GM23338 (cell line): ENCODE measurements at places on chromosomes 2 and 18.
A peak's percentile ranks its signal among the peaks of the same experiment; 100 is the strongest.

DNA sequence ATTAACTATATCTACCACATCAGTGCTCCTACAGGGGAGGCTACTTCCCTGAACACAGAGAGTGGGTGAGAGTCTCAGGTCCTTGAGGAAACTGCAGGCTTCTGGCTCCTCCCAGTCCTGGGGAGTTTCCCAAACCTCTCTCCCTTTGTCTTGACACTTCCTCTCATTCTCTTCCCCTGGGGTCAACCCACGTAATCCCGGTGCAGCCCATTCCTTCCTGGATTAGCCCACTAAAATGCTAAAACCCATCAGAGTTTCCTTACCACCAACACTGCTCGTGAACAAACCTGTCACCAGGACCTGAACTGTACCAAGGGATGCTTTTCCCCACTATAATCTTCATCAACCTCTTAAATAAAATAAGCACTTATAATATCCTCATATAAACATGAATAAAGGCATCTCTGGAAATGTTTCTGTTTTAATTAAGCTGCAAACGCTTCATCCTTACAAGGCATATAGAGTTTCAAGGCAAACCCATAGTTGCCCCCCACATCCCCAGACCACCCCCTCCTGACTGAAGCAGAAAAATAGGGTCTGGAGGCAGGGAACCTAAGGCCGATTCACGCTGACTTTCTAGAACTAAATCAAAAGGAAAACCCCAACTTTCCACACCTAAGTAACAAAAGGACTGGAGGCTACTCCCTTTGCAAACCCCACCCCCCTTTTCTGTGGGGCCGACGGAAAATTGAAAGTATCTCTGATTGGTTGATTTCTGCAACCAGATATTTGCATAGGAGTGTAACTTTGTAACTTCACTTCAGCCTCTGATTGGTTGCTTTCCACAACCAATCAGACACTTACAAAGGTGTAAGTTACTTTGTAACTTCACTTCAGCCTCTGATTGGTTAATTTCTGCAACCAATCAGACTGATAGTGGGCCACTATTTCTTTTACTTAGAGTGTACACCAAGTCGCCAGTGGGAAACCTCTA, 19.0 kb downstream of the TMSB10 start:
- peak; percentile 78 for DNase-seq

GRCh38 chr2:106972782-106973181, 86.8 kb upstream of the ST6GAL2 start:
- no peak for DNase-seq

- no peak for DNase-seq
These were observed 82.4 kb upstream of the TAF1B start for GRCh38 chr2:9760902-9761228.

- no peak for DNase-seq
These were observed 48.4 kb upstream of the TBR1 start for GRCh38 chr2:161367675-161368074.

DNA sequence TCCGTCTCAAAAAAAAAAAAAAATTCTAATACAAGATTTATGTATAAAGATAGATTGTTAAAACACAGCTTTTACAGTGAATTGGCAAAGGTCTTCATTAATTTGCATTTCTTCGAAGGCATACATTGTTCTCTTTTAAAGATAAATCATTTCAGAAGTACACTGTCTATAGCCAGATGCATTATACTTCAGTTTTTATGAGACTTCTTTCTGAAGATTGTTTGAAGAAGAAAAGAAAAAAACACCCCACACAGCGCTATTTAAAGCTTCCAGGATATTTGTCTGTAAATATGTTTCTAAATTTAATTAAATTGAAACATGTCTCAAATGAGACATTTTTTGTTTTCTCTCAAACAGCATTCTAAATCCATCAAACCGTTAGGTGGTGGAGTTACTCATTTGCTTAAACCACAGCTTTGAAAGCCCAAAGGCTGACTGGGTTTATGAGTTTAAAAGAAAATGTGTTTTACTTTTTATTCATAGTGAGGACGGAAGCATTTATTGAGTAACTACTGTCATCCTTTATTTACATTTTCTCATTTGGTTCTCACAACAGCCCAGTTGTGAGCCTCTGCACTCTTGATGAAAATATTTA, 42.4 kb upstream of the C1GALT1C1L start:
- no peak for DNase-seq
